ENCODE measurements at places on chromosomes 12 and 14.

DNA sequence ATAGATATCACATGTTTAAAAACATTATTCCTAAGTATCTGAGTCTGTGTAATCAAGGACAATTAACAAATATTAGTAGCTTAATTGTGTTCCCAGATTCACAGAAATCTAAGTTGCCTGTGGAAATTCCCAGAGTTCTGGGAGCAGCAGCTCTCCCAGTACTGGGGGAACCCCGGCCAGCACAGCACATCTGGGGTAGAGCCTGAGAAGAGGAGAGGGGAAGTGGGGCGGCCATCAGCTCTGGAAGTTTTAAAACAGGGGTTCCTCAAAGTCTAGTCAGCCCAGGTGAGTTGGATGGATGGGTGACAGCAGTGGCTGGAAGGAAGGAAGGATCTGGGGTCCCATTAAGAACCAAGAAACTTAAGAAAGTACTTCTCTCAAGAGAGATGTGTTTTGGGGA is 24.6 kb downstream of the PRICKLE1 start:
- no peak for DNase-seq

DNA sequence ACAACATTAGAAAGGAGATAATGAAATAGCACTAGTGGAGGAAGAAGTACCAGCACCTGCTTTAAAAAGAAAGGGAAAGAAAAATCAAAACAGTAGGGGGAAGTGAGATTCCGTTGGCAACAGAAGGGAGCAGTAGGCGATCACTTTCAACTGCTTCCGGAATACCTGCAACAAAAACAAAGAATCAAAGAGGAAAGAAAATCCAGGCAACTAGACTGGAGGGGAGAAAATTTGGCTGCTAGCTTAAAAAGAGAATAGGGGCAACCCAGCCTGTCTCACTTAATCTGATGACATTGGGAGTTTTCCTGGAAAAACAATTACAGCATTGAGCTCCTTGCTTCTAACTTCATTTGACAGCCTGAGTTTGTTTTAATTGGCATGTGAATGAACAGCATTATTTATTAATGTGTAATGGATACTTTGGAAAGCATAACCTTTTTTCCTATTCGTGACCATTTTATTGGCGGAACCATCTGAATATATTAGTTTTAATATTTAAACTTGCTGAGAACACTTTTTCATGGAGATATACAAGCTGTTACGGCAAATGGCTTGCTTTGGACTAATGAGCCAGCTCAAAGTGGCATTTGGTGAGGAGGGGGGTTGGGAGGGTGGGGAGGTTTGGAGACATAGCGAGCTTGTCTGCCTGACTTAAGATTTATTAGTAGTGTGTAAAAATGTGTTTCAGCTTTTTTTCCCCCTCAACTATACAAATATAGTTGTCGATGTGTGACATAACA is 2.5 kb upstream of the DACT1 start:
- no peak for DNase-seq

DNA sequence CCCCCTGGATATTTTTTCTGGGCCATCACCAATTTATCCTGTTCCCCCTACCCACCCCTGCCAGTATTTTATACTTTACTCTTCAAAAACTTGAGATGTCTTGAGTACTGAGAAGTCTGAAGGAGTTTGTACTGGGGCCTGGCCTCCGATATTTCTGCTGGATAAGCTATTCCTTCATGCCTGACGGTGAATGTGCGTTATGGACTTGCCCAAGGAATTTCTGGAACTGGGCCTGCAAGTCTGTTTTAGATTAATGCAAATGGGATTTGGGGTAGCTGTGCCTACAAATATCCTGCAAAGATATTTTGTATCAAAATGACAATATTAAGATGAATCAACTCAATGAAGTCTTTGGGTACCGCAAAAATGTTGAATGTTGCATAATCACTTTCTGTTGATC is at the start of gene PTCSC3:
Gene PTCSC3, minus strand, starts transcription at position 199 of the 400 bp plus-strand sequence.
- DNase-seq = no peak

DNA sequence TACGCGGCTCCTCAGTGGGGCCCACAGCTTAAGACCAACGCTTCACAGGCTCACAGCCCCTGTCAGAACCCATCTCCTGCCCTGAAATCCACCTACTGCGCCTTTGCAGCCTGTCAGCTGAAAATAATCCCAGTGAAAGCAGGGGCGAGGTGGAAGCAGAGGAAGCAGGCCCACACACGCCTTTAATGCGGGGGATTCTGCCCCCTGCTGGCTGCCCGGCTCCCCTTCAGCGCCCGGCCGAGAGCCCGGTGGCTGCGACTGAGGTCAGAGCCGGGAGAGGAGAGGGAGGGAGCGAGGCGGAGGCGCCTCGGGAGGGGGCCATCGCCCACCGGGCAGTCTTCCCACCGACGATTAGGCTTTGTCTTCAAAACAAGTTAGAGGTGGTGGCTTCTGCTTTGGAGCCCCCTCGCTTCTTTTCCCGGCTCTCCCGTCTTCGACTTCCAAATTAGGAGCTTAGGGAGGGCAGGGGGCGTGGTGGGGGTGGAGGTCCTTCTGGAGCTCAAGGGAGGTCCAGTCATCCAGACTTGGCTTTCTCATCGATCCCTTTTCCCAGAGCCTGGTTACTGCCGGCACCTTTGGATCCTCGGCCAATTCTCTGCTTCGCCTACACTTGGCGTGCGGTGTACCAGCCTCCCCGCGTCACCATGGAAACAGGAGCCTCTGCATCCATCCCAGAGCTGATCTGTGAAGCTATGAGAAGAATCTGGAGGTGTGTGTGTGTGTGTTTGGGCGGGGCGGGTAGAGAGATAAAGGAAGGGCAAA is 25.2 kb upstream of the RND1 start:
- DNase-seq = peak; percentile 61

- DNase-seq = no peak
Measured at GRCh38 chr12:3959799-3960560, 86.8 kb upstream of the PARP11 start.

DNA sequence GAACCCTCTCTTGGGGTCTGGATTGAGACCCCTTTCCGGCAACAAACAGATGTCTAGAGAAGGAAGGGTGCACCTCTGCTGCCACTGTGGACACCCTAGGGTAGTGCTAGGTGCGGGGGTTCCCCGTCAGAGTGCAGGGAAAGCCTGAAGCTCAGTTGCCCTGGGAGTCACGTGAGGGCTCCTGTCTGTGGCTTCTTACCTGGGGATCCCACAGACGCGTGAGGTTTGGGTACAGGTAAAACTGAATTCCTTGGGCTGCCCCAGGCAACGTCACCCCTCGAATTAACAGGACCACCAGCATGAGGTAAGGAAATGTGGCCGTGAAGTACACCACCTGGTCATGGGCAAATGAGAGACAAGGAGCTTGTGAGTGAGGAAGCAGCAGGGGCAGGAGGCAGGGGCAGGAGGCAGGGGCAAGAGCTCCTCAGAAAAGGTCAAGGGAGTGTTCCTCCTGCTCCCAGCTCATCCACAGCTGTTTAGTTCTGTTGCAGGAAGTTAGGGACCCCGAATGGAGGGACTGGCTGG is 21.0 kb upstream of the SLC6A12 start:
- DNase-seq = no peak

DNA sequence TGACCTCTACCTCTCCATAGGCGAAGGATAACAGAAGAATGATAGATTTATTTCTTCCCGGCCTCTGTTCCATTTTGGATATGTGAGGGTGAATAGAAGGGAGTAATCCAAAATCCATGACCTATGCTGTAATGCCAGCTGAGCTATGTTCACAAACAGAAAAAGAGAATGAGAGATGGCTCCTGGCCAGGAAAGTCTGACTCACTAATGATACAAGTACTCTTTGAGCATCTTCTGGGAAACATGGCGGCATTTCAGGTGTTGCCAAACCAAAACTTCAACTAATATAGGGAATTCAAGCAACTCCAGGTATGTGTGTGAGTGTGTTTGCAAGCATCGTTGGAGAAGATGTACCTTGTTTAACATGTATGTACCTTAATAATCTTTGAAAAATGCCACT is 55.1 kb downstream of the MED13L start:
- DNase-seq = peak; percentile 88

DNA sequence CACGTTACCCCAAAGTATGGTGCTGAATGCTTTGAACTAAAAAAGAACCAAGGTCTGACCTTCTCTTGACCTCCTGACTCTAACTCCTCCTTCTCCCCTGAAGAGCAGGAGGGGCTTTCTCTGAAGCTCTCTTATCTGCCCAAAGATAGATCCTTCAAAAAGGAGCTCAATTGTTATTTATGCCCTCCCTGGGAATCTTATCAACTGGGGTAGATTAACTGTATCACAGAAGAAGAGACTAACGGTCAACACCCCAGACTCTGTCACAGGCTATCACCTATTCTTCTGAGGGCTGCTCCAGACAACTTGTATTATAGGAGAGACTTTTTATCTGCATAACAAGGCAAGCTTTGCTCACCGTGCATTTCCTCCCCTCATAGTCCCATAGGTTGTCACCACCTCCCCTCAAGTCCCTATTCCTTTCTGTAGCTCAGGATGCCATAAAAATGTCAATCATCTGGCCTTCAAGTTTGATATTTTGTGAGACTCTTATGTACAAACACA is 86.6 kb downstream of the PAPLN start:
- DNase-seq = peak; percentile 24

DNA sequence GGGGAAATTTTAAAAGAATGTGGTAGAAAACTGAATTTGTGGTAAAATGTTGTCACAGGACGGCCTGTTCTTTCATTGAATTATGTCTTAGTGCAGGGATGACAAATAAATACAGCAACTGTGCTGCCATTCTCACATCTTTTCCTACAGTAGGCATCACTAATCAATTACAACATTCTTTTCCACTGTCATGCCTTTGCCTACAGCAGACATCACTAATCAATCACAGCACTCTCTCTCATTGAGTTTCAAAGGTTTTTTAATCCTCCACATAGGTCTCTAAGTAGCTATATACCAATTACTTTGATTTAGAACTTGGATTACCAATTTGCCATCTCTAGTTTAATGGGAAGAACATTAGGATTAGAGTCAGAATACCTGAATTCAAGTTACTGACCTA is 30.1 kb downstream of the NTF3 start:
- no peak for DNase-seq

DNA sequence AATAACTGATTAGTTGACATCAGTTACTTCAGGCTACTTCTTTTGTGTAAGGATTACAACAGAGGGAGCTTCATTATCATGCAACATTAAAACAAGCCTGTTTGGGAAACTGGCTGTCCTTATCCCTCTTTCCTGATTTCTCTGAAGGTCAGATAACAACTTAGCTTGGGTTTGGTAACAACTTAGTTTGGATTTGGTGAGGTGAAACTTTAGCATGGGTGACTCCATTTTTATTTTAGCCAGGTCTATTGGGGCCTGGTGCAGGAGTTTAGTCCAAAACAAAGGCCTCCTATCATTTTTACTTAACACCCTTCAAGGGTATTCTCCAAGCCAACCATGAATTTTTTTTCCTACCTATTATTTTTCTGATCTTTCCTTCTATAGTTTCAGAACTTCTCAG is 1.1 kb upstream of the ZFYVE1 start:
- DNase-seq = no peak

DNA sequence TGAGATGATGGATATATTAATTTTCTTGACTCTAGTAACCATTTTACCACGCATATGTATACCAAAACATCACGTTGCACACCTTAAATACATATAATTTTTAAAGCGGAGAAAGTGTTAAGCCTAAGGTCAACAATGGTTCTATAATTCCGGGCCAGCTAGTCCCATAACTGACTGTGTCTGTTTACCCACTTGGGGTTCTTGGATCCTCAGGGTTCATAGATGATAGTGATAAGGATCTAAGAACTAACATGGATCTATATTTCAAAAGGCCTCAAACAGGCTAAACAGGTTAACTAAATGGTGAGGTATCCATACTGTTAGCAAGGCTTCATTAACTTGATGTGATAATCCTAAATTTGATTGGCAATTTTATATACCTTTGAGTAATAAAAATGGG is 9.8 kb downstream of the SLC38A1 start:
- DNase-seq = no peak

GRCh38 chr14:84874436-84874835 is 655.5 kb upstream of the FLRT2 start:
- DNase-seq = no peak

- peak; percentile 5 for DNase-seq
Measured at GRCh38 chr14:21136024-21136423, 19.8 kb downstream of the OR5AU1 start.

GRCh38 chr12:108313241-108313605 is 25.9 kb downstream of the CMKLR1 start:
- DNase-seq = no peak

DNA sequence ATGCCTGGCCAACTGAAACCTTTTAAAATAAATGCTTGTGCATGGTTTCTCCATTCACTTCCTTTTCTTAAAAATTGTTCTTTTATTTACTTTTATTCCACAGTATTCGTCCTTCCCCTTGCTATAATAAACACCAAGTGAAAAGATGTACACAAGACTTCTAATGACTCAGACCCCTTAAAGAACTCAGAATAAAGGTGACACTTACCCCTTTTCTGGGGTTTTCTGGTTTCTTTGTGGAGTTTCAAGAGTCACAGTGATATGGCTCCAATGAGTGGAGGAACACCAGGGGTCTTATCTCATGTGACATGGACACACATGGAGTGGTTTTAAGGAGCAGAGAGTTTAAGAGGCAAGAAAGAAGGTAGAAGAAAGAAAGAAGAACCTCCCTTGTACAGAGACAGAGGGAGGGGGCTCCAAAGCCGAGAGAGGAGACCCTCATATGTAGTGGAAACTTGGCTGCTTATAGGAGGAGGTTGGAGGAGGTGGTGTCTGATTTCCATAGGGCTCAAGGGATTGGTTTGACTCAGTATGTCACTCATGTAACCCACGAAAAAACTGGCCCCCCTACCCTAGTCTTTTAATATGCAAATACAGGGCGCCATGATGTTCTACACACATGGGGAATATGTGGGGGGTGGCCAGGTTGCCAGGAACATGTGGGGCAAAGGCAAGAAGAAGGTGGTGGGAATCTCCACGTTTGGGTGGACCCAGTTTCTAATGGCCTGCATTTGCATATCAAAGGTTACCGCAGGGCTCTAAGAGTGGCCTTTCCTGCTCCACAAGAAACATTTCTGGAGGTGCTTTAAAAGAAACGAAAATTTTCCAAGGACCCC is 22.1 kb upstream of the CD69 start:
- DNase-seq = no peak

DNA sequence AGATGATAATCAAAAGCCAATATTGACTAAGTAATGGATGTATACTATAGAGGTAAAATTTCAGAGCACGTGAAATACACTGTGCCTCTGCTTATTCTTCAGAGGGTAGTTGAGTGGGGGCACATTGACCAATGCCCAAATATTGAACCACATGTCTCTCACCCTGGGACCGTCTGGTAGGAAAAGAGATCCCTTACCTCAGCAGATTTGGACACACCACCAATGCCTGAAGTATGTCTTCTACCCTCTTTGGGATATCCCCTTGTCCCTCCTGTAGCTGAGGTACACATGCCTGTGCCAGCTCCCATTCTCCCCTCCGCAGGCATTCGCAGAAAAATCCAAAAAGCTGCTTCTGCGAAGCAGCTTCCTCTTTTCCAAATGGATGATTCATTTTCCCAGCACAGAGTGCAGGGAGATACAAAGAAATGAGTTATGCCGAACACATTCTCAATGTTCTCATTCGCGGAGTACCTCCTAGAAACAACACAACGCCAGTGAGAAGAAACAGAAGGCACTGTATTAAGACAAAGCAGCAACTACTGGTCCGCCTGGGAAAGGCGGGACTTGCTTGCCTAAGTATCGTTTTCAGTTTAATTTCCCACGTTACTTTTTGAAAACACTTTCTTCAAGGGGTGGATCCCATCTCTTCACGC is 691 bp downstream of the ZFYVE26 start:
- peak; percentile 77 for DNase-seq
